ENCODE measurements at places on chromosomes 6 and 20.

DNA sequence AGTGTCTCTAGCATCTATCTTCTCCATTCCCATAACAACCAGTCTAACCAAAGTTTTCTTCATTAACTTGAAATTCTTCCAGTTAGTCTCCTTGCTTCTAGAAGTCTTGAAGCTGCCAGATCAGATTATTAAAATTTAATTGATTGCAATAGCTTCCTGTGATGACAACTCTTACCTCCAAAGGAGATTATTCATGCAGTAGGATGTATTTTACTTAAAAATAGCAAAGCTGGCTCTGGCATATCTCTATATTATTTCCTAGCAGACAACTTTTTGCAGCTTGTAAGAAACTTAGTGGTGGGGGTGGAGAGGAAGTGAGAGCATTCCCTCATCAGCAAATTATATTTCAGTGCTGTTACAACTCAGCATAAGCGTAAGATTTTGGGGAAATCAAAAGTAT, 290.4 kb downstream of the GRIK2 start:
- no peak for DNase-seq

DNA sequence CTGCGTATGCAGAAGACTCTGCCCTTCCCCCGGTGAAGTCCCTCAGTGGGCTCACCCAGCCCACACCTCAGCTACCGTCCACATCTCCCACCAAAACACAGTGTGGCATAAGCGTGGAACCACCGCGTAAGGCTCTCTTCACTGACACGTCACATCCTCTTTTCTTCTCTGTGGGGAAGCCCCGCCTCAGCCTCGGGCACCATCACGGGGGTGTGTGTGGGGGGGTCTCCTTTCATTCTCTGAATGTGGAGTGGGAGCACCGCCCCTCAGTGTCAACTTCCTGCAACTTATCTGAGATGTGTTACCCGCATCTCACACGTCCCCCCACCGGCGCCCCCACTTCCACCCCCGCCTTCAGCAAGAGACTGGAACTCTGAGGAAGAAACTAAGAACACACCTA, 388.4 kb upstream of the JARID2 start:
- DNase-seq, result no peak

DNA sequence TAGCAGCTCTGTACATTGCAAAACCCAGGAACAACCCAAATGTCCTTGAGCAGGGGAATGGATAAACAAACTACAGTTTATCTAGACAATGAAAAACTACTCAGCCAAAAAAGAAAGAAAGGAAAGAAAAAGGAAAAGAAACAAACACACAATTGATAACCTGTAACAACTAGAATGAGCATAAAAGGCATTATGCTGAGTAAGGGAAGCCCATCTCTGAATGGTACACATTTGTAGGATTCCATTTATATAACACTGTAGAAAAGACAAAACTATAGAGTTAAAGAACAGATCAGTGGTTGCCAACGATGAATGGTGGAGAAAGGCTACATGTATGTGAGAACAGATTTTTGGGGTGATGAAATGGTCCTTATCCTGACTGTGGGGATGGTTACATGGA, 454.0 kb downstream of the PKHD1 start:
- no peak for DNase-seq

GRCh38 chr6:15441981-15442380, 196.1 kb downstream of the JARID2 start:
- DNase-seq, result no peak

GRCh38 chr20:46657137-46657536, 5.9 kb upstream of the SLC13A3 start:
- DNase-seq, result no peak

DNA sequence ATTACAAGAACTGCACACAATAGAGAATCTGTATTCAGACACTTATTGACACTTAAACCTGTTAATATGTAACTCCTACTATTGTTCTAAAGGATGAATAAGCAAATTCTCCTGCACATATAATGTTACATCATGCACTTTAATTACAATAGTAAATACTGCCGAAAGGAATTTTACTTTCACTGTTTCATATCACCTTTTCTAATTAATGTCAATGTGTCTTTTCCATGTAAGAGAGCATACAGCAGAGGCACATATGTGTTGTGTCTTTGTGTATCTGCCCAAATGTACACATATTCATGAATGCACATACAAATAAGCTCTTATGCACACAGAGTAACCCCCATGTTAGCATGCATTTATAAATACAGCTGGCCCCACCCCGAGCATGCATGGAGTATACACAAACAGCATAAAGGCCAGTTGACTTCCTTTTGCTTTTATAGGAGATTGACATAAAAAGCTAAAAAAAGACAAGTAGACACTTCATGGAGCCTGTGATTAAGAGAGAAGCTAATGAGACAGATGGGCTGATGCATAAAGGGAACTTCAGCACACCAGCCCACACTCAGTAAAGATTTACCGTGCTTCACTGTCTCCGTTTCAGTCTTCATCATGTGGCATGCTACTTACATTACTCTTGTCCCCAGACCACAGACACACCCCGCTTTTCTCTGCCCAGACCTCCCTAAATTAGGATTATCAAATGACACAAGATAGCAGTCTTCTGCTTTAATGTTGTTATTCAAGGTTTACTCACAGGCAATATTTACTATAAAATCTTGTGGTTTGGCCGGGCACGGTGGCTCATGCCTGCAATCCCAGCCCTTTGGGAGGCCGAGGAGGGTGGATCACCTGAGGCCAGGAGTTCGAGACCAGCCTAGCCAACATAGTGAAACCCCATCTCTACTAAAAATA, 184.6 kb downstream of the ATXN1 start:
- no peak for DNase-seq

GRCh38 chr20:60270341-60270740, 312.1 kb downstream of the CDH26 start:
- no peak for DNase-seq

GRCh38 chr6:50778696-50779095, 40.0 kb upstream of the TFAP2B start:
- no peak for DNase-seq

DNA sequence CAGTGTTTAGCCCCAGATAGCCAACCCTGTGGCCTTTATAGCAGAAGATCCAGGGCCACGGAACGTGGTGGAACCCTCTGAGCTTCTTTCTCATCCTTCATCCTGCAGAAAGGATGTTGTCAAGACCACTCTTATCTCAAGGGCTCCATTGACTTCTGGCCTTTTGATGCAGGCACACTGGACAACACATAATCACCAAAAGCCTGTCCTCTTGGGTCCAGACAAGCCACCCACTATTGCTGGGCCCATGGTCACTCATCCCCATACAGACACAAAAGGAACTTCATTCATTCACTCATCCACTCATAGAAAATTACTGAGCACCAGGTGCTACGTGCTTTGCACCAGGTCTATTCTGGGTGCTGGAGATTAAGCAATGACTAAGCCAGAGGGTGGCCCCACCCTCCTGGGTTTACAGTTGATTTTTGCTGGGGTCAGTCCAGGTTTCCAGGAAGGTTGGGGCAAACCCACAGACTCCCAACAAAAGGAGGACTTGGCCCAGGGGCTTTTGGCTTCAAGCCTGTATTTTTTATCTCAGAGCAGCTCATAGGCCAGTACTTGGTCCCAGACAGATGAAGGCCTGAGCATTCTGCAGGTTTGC, 2.4 kb downstream of the CST8 start:
- no peak for DNase-seq

DNA sequence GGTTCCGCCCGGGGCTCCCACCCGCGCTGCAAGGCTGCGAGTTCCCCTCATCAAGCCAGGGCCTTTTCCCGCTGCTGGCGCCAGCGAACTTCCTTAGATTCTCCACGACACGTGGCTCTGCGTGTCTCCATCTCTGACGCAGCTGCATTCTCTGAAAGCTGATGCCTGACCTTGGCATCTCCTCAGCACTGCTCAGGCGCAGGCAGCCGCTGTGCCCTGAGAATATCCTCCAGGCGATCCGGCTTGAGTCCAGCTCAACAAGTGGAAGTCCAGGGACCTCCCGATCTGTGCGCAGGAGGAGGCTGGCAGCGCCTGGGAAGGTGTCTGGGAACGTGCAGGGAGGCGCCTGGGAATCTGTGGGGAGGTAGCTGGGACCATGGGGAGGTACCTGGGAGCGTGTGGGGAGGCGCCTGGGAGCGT, 171.2 kb upstream of the THBS2 start:
- no peak for DNase-seq

DNA sequence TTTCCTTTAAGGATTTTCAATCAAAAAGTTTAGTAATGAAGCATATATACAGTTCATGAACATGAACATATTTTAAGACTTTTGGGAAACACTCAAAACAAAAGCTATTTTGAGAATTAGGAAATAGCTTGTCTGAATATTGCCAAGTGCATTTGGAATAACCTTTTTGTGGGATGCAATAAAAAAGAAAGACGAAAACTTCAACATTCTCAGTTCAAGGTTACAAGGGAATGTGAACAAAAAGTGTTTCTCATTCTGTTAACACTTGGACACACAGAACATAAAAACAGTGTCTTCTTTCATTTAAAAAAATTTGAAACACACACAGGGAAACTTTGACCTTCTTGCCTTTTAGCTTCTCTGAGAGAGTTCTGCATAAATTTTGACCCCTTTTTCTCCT, 72.7 kb upstream of the TCF21 start:
- no peak for DNase-seq

- DNase-seq, result no peak
Measured at GRCh38 chr6:111767752-111768430, 105.4 kb downstream of the FYN start.

DNA sequence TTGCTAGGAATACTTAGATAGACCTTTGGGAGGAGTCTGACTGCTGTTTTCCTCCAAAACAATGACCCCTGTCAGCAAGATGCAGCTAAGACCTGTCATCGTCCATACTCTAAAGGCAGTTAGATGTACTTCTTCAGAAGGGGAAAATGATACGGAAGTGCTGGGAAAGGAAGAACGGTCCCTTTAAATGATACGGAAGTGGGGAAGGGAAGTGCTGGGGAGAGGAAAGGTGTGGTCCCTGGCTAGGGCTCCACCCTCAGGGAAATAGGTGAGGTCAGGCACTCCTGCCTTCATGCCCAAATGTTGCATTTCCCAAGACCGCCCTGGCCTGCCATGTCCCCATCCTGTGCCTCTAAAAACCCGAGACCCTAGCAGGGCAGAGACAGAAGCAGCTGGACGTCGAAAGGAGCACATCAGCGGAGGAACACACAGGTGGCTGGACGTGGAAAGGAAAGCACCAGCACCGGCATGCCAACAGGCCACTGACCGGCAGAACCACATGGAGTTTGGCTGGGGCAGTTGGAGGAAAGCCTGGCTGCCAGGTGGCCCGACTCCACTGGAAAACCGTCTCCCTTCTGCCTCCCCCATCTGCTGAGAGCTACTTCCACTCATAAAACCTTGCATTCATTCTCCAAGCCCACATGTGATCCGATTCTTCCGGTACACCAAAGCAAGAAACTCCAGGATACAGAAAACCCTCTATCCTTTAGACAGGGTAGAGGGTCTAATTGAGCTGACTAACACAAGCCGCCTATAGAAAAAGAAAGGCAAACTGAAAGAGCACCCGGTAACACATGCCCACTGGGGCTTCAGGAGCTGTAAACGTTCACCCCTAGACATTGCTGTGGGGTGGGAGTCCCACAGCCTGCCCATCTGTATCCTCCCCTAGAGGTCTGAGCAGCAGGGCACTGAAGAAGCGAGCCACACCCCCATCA, 94.6 kb downstream of the FAXC start:
- DNase-seq, result no peak

DNA sequence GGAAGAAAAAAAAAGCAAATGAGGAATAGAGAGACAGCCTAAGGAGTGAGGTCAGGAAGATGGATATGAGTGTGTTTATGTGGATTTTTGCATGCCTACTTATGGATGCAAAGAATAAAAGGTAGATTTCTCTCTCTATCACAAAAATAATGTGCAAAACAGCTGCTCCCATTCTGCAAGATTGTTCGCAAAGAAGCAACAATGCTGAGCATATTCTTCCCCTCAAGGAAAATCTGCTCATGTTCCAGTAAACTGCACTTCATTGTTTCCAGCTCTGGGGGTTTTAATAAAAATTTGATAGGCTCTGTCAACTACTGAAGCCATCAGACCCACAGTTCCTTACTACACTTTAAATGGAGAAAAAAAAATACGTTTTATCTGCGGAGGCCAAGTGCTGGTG, 177.3 kb downstream of the COL9A1 start:
- no peak for DNase-seq

- no peak for DNase-seq
Measured at GRCh38 chr20:25203871-25204320, 8.4 kb downstream of the ENTPD6 start.

DNA sequence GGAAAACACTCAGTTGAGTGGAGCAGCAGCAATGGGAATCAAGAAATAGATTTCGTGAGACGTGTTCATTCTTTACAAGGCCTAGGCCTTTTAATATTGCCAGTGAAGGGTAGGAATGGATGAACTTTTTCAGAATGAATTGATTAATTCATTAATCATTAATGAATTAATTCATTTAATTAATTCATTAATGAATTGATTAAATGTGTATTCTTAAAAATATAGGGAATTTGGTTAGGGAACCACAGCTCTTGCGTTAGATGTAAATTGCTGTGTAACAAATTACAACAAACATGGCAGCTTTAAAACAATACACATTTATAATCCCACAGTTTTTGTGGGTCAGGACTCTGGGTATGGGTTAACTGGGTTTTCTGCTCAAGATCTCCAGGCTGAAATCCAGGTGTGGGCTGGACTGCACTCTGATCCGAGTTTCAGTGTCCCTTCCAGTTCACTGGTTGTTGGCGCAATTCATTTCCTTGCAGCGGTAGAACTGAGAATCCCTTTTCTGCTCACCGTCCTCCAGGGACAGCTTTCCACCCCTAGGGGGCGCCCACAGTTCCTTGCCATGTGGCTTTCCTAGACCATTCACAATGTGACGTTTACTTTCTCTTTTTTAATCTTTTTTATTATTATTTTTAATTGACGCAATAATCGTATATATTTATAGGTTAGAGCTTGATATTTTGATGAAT, 32.8 kb upstream of the BCAS1 start:
- DNase-seq, result peak; percentile 23

GRCh38 chr6:11298651-11299420, 66.4 kb upstream of the NEDD9 start:
- no peak for DNase-seq

DNA sequence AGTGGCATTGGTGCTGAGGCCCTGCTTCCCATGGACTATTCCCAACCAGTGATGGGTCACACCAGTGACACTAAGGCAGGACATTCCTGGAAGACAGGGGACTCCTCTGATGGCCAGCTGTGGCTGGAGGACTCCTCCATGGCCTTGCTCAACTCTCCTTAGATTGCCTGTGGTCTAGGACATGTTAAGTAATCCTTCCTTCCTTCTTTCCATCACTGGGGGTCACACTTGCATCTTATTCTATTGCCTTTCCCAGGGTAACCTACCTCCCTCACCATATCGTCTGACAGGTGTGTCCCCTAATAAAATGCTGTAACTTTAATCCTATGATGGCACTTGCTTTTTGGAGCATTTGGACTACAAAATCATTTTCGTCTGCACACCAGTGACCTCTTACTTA, 24.5 kb upstream of the HLA-A start:
- DNase-seq, result no peak

Data from NCI-H1930 (cell line).